ENCODE measurements at places on chromosomes 13 and 19.

GRCh38 chr19:40273469-40274360 is 11.4 kb downstream of the AKT2 start:
- no peak for DNase-seq

DNA sequence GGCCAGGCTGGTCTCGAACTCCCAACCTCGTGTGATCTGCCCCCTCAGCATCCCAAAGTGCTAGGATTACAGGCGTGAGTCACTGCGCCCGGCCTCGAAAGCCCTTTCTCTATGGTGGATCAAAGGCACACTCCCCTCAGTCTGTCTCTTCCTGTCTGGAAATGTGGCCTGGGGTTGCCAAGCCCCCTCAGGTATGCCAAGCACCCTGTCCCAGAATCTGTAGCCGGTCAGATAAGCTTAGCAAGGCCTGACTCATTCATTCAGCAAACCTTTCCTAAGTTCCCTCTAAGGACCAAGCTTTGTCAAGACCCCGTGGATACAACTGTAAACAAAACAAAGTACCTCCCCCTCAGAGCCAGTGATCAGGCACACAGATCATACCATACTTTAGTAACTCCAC is 14.1 kb downstream of the NUCB1 start:
- DNase-seq, result no peak

GRCh38 chr19:573519-573825 is 1.1 kb downstream of the BSG start:
- no peak for DNase-seq

- DNase-seq, result no peak
Measured at GRCh38 chr13:46748300-46748699, 48.7 kb downstream of the ESD start.

DNA sequence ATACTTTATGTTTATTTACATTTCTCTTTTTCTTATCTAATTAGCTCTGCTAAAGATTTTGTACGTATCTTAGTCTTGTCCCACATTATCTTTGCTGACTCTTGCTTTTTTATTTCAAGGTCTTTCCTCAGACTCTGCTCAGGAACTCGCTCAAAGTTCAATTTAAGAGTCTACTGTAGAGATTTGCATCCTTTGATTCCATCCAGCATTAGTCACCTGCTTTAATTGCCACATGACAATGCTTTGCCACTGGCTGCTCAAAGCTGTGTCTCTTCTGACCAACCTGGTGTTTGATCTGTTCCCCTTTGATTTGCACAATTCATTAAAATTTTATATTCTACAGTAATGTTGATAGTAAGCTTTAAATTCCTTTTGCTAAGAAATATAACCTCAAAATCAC is 157.9 kb upstream of the FREM2 start:
- no peak for DNase-seq

DNA sequence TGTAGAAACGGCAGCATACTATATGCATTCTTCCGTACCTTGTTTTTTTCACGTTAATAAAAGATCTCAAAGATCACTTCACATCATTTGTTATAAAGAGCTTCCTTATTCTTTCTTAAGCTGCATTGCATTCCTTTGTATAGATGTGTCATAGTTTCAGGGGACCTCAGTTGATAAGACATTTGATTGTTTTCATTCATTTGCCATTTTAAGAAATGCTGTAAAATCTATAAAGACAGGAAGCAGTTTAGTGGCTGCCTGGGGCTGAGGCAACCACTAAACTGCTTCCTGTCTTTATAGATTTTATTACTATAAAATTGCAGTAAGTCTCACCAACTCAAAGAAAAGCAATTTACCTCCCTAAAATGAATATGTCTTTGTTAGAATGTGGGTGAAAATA is 59.4 kb downstream of the ZDHHC20 start:
- DNase-seq, result peak; percentile 39

DNA sequence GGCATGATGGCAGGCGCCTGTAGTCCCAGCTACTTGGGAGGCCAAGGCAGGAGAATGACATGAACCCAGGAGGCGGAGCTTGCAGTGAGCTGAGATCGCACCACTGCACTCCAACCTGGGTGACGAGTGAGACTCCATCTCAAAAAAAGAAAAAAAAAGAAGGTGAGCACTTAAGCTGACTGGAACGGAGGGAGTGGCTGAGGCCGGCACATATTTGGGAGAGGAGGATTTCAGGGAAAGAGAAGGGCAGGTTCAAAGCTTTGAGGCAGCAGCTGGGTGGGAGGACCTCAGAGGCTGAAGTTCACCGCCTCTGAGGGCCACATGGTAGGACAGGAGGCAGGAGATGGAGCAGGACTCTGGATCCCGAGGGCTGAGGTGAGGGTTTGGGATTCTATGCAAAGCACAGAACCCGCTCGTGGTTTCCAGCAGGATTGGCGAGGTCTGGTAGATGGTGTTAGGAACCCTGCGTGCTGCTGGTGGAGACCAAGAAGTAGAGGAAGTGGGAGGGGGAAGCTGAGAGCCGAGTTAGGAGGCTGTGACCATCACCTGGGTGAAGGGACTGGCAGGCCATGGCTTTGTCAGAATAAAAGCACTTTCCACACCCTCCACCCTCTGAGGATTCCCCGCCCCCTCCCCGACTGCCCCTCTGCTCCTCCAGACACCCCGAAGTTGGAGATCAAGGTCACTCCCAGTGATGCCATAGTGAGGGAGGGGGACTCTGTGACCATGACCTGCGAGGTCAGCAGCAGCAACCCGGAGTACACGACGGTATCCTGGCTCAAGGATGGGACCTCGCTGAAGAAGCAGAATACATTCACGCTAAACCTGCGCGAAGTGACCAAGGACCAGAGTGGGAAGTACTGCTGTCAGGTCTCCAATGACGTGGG is 8.4 kb downstream of the CD22 start:
- no peak for DNase-seq

DNA sequence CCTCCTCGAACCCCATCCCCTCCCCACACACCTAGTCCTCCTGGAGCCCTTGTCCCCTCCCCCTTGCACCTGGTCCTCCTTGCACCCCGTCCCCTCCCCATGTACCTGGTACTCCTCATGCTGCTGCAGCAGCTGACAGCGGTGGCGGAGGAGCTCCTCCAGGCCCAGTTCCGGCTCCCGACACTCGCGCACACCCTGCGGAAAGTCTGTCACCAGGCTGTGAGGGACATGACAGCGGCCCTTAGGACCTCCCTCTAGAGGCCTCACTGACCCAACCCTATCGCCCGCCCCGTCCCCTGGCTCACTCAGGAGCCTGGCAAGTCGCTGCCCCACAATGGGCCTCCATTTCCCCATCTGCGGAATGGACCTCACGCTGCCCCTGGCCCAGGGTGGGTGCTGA is 6.4 kb upstream of the PPP6R1 start:
- DNase-seq, result no peak

DNA sequence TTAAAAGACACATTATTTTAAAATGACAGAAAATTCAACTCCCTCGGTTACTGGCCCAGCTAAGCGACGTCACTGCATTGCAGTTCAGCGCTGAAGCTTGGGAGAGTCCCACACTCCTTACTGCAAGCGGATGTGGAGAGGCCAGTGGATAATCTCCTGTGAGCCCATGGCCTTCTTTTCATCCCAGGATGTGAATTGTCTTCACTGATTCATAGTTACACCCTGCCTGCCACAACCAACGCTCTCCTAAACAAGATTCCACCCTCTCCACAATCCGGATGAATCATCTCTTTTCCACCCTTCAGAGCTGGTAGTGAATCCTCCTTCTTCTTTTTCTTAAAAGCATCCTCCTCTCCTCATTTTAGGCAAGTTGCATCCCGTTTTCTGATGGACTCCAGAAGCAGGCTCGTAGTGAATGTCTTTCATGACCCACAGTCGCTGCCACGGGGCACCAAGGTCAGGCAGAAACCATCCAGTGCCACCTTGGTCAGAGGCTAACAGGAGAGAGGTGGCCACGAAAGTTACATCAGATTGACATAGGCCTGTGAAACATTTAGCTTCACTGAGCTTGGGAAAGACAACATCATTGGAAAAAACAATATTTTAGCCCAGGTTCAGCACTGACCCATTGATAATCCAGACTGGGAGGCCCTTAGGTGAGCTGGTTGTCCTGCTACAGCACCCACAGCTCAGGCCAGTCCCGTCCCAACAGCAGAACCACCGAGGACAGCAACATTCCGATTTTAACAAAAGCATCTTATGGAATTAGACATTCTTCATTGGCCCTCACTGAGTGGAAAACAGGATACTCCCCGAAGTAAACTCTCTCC is 2.0 kb downstream of the GJB2 start:
- DNase-seq, result peak; percentile 71

DNA sequence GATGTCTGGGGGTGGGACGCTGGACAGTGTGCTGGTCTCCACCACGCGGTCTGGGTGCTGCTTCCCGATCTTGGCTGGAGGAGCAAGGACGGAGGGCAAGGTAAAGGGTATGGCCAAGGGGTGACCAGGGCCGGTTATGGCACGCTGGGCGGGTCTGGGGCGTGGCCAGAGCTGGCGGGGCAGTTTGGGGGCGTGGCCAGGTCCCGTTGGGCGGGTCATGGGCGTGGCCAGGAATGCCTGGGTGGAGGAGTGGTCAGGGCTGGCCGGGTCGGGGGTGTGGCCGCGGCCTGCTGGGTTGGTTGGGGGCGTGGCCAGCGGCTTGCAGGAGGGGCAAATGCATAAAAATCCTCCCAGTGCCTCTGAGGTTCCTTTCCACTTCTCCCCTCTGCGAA is 19.2 kb downstream of the GPX4 start:
- peak; percentile 82 for DNase-seq

DNA sequence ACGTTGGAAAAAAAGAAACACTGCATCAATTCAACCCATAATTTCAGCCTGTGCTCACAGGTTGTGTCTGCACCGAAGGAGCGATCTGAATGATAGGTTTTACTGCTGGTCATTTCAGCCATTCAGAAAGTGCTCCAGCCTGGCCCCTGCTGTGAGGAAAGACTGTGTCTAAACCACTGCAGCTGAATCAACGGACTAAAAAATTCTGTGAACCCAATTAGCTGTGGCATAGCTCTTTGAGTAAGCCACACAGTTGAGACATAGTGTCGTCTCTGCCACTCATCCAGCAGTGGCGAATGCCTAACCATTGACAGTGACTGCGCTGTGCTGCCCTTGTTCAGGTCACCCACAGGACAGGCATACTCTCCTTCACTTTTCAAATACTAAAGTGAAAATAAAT is 179.8 kb downstream of the COG6 start:
- no peak for DNase-seq

GRCh38 chr13:33057019-33057780 is 41.0 kb downstream of the KL start:
- peak; percentile 34 for DNase-seq

- DNase-seq, result peak; percentile 98
Measured at GRCh38 chr19:3626473-3627350, at the start of gene CACTIN. TSS of gene CACTIN (minus strand) at chr19:3626790. CDS start at chr19:3626762, 28 bp downstream.

DNA sequence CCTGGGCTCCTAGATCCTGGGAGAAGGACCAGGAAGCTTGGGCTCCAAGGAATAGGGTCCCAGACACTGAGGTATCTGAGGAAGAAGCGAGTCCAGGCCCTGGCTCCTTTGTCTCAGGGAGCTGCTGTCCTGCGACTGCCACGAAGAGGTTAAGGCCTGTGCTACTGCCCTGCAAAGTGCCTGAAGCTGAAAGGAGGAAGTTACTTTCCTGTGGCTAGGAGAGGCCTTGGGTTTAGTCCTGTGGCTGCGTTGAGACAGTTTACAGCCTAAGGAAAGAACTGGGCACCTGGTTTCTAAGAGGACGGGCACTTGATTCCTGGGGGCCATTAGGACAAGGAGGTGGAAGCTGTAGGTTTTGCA is 2.8 kb downstream of the MYADM start:
- no peak for DNase-seq

DNA sequence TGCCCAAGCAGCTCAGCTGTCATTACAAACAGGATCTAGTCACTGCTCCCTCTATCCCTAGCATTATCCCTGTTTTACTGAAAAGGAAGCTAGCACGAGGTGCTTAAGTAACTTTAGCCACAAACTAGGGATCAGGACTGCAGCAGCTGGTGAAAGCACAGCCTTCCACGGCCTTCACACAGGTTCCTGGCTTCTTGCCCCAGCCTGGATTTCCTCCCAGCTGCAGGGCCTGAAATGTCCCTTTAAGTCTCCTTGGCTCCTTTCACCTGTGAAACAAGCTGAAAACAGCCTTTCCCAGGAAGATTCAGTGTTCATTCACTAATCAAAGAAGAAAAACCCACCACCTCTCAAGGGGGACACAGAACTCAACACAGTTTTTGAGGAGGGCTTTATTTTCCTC is 754.5 kb downstream of the DIAPH3 start:
- peak; percentile 45 for DNase-seq

GRCh38 chr13:63595811-63596210 is 2180.2 kb upstream of the PCDH20 start:
- no peak for DNase-seq

DNA sequence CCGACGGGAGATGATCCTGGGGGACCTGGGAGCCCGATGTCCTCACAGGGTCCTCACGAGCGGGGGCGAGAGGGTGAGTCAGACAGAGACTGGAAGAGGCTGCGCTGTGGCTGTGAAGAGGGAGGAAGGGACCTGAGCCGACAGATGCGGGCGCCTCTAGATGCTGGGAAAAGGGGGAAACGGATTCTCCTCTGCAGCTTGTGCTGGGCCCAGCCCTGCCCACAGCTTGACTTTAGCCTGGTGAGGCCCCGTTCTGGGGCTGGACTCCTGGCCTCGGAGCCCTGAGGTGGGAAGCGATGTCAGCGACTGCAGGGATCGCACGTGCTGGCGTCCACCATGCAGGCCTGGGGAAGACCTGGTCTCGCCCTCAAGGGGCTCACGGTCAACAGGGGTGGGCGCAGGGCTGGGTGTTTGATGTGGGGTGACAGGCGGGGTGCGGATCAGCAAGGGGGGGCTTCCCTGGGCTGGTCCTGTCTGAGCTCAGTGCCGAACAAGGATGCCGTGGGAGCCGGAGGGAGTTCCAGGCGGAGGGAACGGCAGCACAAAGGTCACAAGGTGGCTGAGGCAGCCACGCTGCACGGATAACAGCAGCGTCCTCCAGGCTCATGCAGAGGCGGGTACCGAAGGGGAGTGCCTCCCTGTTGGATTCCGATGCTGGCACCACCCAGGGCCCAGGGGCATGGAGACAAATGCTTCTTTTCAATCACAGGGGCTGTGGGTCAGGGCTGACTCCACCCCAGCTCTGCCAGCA is 31.8 kb downstream of the PIP5K1C start:
- peak; percentile 40 for DNase-seq

DNA sequence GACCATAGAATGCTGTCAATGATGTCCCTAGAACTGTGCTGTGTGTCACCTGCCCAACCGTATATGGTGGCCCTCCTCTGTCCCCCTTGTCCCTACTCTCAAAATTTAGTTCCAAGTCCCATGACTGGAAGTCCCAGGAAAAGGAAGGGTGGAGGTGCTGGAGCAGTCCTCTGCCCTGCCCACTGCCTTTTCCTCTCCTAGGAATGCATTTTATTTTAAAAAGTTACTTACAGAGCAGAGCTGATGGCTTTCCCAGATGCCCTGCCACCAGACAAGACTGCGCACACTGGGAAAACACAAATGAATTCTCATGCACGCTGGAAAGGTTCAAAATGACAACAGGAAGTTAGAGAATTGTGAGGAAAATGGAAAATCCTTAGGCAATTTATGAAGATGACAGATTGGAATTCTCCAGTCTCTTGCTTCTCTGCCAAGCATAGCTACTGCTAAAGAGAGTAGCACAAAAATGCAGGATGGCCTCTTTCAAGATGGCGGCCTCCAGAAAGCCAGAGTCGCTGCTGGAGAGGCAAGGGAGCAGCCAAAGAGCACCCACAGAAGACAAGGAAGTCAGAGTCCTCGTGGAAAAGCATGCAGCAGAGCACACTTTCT is 117.1 kb upstream of the TSC22D1 start:
- DNase-seq, result no peak

Data from fibroblast of pulmonary artery (primary cell).